ENCODE measurements at places on chromosomes 12 and 14.

- DNase-seq, result no peak
These were observed 91.7 kb downstream of the SINHCAF start for GRCh38 chr12:31234053-31234840.

- no peak for DNase-seq
These were observed 30.3 kb downstream of the NFKBIA start for GRCh38 chr14:35374263-35374712.

DNA sequence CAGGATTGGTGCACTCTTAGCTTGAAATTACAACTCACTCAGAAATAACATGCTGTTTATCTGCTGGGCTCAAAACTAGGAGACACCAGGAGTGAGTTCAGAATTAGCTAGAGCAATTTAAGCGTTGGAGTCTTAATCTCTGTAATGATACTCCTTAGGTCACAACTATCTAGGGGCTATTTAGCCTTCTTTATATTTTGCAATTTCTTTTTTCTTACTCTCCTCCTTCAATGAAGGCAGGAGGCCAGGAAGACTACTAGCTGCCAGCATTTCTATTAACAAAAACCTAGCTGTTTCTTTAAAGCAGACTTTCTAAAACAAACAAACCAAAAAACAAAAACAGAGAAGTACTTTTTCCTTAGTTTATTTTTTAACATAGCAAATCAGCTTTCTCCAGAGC lies 226.2 kb downstream of the TRHDE start:
- DNase-seq, result no peak

- DNase-seq, result no peak
These were observed 78.8 kb downstream of the ETV6 start for GRCh38 chr12:11728154-11728755.

GRCh38 chr14:106044949-106045596 lies 518.7 kb downstream of the TMEM121 start:
- DNase-seq, result no peak

- no peak for DNase-seq
These were observed 38.5 kb downstream of the NT5DC3 start for GRCh38 chr12:103802586-103802886.

DNA sequence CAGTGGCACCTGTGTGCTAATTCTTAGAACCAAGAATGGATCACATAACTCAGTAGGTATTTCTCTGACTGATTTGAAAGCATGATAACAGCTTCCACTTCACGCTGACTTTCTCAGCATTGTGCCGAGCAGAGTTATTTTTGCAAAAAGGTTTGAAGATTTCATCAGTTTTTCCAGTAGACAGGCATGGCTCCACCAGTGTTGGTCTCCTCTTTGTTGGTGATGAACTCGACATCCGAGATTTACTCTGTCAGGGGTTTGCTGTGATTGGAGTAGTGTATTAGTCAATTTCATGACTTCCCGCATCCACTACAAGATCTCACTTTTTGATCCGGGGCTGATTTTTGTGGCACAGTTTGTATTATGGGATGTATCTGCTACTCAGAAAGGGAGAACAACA lies 85.3 kb downstream of the PRKCH start:
- DNase-seq, result no peak

GRCh38 chr12:124747426-124748161 lies 116.1 kb downstream of the SCARB1 start:
- DNase-seq, result no peak

GRCh38 chr12:108850854-108851573 lies 6.4 kb downstream of the SSH1 start:
- no peak for DNase-seq

DNA sequence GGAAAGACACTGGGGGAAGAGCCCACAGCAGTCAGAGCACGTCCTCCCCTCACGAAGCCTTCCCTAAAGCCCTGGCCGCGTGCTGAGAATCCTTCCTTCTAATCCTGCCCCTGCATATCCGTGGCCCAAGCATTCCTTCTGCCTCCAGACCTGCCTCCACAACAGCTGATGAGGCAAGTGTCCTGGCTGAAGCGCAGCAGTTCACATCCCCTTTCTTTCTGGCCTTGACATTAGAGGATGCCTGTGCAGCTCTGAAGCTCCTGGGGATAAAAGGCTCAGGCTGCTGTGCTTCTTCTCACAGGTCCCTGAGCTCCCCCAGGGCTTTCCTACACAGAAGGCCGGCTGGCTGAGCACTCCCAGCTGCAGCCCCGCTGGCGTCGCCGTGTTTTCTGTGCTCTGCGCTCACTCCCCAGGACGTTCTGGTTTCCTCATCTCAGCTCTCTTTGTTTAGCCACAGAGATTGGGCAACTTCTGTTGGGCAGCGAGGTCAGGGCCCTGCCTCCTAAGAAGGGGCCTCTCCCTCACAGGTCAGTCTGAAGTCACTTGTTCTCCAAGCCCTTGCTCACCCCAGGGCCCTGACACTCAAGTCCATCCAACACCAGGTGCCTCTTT lies 45.8 kb downstream of the NINJ2 start:
- no peak for DNase-seq

- no peak for DNase-seq
These were observed 3.2 kb downstream of the JDP2 start for GRCh38 chr14:75430976-75431375.
